ENCODE measurements at places on chromosomes 6 and 20.

DNA sequence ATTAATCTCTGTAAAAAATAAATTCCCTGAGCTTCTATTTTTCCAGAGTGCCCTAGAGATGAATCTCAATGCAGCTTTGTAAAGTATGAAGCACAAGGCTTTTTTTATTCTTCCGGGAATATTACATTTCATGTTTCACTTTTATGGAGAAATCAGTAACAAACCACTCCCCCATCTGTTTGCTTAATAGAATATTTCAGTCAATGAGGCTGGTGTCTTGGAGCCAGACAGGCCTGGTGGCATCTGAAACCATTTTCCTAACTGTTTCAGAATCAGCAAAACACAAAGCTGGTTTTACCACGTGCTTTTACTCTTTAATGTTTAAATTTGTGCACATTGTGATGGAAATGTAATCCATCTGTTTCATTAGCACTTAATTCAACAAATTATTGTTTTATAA lies 400.8 kb upstream of the HSF2 start:
- DNase-seq: no peak

DNA sequence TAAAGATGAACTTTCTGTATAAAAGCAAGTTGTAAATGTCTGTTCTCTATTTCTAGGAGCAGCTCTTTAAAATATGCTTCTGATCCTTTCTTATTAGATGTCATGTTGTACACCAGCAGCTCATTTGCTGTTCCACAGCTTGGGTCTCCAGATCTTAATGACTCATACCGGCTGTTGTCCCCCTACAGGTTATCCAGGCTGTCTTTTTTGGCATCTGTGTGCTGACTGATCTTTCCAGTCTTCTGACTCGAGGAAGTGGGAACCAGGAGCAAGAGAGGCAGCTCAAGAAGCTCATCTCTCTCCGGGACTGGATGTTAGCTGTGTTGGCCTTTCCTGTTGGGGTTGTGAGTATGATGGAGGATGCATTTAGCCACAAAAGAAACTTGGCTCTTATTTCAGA lies 76.0 kb downstream of the AIG1 start:
- DNase-seq: no peak

DNA sequence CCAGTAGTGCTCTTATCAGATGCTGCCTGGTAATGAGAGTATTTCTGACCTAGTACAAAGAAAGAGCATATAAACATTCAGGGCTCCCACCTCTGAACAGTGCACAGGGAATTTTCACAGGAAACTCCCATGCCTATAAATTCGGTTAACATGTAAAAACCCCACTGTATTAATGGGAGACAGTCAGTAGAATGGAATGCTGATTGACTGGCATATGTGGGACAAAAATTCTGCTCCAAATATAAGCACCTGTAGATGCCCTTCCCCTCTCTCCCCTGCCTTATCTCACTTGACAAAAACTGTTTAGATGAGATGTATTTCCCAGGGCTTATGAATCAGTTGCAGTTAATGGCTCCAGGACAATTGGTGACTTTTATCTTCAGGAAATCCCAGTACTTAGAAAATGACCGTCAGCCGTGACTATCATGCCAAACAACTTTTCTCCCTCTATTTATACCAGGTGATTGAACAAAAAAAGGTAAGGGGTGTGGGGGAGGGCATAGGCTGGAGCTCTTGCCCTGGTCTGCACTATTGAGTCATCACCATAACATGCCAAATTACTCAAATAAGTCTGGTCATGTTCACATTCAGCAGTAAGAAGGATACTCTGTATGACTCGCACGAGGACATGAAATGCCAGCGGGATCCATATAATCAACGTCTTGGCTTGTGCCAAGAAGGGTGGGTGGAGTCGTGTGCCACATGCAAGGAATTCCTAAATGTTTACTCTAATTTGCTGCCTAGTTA lies 176.4 kb upstream of the BMP2 start:
- no peak for DNase-seq

- peak; percentile 72 for DNase-seq
These were observed 45.7 kb downstream of the RAMACL start for GRCh38 chr6:166540631-166541331.

- DNase-seq: no peak
These were observed 253.4 kb downstream of the PRL start for GRCh38 chr6:22043284-22043962.

DNA sequence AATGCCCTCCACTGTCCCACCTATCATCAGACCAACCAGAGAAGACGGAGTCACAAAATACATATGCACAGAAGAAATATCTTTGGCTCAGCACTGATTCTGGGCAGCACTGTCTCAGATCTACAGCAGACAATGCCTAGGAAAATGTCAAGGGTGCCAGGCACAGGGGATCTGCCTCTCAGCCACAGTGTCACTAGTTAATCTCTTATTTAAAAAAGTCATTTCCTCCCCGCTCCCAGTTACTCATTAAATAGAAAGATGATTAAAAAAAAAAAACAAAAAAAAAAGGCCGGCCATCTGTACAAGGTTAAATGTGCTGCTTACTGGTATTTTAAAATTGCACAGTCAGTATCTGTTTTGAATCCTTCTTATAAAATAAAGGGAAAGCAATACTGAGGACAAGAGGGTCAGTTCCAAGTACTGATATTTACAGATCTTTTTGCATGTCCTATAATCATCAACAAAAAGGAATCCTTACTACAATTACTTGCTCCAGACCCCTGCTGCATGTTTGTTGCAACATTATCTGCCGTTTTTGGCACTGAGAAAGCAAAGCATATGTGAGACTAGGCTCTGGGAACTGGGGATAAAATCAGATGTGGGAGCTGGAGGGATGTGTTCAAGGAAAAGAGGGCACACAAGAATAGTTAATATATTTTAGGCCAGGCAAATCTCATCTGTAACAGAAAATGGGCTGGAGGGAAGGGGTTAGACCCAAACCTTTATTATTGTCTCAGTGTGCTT lies 299.3 kb downstream of the KIF16B start:
- no peak for DNase-seq

GRCh38 chr6:145138469-145139139 lies 596.7 kb downstream of the EPM2A start:
- DNase-seq: no peak

- no peak for DNase-seq
These were observed 32.9 kb downstream of the EDN3 start for GRCh38 chr20:59333260-59333845.

DNA sequence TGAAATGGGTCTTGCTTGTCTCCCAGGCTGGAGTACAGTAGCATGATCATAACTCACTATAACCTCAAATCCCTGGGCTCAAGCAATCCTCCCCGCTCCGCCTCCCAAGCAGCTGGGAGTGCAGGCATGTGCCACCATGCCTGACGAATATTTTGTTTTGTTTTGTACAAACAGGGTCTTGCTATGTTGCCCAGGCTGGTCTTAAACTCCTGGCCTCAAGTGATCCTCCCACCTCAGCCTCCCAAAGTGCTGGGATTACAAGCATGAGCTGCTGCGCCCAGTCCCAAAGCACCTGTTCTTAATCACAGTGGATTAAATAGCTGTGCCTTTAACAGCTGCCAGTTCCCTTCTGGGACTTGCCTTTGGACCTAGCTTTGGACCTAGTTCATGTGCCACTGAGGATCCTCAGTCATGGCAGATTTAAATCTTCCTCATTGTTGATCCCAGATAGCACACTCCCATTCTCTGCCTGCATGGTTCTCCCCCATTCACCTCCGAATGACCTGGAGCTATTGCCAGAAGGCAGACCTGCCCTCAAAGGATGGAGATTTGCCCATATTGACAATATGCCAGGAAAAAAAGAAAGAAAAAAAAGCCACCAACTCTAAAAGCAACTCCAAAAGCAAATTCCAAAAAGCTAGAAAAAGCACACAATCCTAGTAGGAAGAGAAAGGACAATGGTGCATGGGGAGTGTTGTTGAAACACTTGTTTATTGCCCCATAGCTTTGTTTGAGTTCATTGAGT lies 10.6 kb downstream of the POFUT1 start:
- no peak for DNase-seq

GRCh38 chr6:32149932-32150870 lies 1.5 kb downstream of the PRRT1 start:
- DNase-seq: no peak

DNA sequence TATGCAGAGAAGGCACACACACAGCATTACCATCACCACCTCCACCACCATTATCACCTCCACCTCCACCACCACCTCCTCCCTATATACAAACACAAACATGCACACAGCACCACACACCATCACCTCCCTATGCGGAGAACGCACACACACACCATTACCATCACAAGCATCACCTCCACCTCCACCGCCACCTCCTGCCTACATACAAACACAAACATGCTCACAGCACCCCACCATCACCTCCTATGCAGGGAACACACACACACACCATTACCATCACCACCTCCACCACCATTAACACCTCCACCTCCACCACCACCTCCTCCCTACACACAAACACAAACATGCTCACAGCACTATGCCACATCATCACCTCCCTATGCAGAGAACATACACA lies 236.5 kb upstream of the AFDN start:
- no peak for DNase-seq

DNA sequence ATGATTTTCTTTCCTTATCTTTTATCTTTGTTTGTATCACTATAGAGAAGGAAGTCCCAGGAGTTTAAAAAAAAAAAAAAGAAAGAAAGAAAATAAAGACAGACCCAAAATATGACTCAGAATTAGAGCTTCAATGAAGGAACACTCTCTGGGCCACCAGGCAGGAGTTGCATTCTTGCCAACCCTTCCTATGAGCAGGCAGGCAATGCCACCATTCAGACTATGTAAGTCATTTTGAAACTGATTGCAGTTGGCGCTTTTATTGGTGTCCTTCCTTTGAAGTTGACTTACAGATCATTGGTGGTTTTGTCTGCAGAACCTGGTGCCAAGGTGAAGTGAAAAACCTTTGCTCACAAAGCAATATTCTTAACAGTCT lies 50.3 kb downstream of the MYB start:
- peak; percentile 72 for DNase-seq

DNA sequence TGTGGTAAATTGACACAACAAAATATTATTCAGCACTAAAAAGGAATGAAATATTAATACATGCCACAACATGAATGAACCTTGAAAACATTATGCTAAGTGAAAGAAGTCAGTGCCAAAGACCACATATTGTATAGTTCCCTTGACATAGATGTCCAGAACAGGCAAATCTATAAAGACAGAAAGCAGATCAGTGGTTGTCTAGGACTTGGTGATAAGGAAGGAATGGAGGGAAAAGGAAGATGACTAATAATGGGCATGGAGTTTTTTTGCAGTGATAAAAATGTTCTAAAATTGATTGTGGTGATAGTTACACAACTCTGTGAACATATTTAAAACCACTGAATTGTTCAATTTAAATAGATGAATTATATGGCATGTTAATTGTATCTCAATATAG lies 32.5 kb downstream of the TBX18 start:
- no peak for DNase-seq

- DNase-seq: no peak
These were observed 2.7 kb downstream of the SLC17A2 start for GRCh38 chr6:25927756-25928216.

DNA sequence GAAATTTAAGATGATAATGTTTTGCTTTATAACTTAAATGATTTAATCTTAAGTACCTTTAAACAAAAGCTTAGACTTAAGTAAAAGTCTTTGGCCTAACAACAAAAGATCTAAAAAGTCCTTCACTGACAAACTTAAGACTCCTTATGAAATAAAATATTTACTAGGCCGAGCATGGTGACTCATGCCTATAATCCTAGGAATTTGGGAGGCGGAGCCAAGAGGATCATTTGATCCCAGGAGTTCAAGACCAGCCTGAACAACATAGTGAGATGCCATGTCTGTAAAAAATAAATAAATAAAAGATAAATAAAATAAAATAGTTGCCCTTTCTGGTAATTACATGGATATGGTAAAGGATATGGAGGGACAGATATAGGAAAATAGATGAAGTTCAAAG lies 12.4 kb downstream of the KATNA1 start:
- no peak for DNase-seq

GRCh38 chr6:45422503-45423110 lies 44.9 kb upstream of the SUPT3H start:
- peak; percentile 52 for DNase-seq

DNA sequence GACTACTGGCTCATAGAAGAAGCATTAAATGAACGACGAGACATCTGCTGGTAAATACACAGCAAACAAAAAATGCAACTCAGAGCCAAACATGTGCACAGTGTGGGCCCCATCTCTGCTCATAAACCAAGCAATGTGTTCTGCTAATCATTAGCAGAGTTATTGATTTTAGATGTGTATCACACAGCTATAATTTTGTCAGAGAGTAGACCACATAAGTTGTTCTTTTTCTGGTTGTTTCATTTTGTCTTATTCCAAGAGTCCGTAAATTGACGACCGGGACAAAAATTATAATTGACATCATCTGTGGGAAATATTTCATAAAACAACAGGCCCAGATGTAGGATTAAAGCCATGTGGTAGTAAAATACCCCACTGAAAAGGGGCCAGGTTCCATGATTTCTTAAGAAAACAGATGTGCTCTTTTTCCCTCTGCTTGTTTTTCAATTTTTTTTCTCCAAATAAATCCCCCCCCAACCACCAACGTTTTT lies 423.6 kb downstream of the HAO1 start:
- no peak for DNase-seq

GRCh38 chr6:134589512-134589911 lies 271.6 kb upstream of the SGK1 start:
- no peak for DNase-seq

- DNase-seq: no peak
These were observed 106.3 kb upstream of the ZNF217 start for GRCh38 chr20:53699906-53700305.

- no peak for DNase-seq
These were observed 988.2 kb upstream of the MAP3K7 start for GRCh38 chr6:91575032-91575431.

DNA sequence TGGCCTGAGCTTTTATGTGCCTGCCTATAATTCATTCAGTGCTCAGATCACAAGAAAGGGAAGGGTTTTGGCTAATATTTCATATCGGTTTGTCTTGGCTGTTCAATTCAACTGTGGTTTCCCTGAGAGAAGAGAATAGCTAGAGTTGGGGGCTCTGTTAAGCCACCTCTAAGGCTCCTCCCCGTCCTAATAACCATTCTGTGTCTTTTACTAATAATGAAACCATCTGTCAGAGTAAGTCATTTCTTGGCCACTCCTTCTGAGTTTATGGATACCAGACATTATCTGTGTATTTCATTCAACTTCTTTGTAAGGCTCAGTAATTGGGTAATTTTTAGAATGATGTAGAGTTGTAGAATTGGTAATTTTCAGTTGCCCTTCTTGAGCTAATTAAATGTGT lies 5.2 kb downstream of the STX11 start:
- DNase-seq: peak; percentile 69

- DNase-seq: no peak
These were observed 17.8 kb upstream of the FKBP5 start for GRCh38 chr6:35706468-35706867.

- no peak for DNase-seq
These were observed 41.3 kb downstream of the CDYL start for GRCh38 chr6:4817551-4817950.

- DNase-seq: peak; percentile 40
These were observed 34.0 kb upstream of the FOXO3 start for GRCh38 chr6:108526739-108527174.

Data from GM12865 (cell line).